Activated CD4-positive, alpha-beta T cell treated with anti-CD3 and anti-CD28 coated beads, Interleukin-2, amount 50 U/mL, for 24 hours (primary cell): ENCODE measurements at places on chromosomes 5 and 9.

DNA sequence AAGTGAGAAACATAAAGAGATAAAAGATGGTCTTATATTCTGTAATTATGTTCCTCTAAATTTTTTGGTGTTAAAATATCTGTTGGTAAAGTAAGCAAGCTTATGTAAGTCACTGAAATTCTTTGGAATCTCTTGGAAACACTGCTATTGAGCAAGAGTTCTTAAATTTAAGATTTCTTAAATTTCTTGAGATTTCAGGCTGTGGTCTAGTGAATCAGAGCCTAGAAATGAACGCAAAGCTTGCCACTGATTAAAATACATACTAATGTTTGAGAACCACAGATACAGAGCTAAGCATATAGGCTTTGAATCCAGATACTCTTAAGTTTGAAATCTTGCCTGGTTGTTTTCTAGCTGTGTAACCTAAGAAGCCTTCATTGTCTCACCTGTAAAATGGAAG is 133.4 kb downstream of the TRPM3 start:
- DNase-seq, result no peak

- no peak for DNase-seq
Measured at GRCh38 chr9:69946800-69947437, 96.7 kb upstream of the MAMDC2 start.

DNA sequence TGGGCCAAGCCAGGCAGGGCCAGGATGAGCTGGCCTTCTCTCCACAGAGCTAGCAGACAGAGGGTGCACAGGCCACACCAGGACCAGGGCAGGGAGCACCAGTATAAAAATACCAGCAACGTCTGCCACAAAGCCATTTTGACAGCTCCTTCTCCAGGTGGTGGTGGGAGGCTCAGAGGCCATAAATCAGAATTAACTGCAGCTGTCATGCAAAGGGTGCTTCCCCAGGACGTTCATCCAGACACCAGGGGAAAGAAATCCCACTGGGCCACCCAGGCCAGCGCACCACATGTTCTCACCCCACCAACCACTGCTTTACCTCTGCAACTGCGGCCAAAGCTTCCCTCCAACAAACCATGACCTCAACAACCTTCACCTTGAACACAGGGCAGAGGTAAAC is 403.7 kb upstream of the TRPC7 start:
- no peak for DNase-seq

DNA sequence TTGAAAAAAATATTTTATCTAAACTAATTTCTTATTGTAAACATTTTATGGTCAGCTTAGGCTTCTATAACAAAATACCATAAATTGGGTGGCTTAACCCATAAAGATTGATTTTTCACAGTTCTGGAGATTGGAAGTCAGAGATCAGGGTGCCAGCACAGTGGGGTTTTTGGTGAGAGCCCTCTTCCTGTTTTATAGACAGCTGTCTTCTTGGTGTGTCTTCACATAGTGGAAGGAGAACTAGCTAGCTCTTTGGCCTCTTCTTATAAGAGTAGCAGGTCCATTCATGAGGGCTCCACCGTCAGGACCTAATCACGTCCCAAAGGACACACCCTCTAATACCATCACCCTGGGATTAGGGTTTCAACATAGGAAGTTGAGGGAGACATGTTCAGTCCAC is 26.6 kb downstream of the OTULINL start:
- no peak for DNase-seq

- DNase-seq, result no peak
Measured at GRCh38 chr5:31825518-31826068, 186.7 kb downstream of the PDZD2 start.

DNA sequence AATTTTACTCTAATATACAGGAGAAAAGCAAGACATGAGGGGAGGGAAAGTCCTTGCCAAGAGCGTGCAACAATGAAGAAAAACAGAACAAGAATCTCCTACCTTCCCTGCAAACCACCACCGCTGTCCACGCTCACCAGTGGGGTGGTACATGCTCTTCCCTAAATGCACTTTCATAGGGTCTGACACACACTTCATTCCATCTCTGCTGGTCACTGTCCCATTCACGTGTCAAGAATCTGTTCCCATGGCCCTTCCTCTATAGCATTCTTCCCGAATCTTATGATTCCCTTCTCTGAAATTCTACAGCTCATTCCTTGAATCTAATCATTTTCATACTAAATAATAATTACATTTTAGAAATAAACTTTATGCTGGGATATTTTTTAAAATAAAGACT is 11.4 kb upstream of the DNAH5 start:
- DNase-seq, result no peak

GRCh38 chr5:31413030-31413812 is 118.7 kb downstream of the DROSHA start:
- DNase-seq, result no peak

- DNase-seq, result no peak
Measured at GRCh38 chr9:127947841-127948710, 10.4 kb upstream of the DPM2 start.

DNA sequence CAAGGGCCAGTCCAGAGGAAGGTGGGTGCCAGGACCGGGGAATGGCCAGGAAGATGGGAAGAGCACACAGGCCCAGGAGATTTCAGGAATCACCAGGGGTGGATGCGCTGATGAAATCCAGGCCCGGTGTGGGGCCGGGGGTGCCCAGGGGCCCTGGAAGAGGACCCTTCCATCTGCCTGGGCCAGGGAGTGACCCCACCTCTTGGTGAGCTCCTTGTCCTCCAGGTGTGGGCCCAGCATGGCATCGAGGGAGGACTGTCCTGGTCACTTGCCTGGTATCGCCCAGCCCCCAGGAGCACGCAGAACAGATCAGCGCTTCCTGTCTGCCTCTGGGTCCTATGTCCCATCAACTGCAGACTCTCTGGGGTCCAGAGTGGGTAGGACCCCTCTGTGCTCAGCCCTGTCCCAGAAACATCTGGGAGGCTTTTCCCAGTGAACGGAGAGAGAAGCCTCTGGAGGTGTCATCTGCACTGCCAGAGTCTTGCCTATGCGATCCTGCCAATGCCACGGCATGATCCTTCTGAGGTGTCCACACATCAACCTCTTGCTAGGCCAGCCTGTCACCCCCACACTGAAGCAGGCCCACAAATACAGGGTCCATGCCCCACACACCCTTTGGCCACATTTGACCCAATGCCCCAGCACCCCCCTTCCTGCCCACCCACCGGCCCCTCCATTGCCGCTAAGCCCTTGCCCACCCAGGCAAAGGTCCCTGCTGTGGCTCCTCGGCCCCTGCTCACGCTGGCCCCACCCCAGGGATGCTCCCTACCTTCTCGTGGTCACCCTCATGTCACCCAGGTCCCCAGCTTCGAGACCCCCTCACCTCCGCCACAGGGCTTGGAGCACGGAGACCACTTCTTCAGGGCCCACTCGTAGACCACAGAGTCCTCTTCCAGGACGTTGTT is 67.2 kb downstream of the ZNF354C start:
- no peak for DNase-seq

DNA sequence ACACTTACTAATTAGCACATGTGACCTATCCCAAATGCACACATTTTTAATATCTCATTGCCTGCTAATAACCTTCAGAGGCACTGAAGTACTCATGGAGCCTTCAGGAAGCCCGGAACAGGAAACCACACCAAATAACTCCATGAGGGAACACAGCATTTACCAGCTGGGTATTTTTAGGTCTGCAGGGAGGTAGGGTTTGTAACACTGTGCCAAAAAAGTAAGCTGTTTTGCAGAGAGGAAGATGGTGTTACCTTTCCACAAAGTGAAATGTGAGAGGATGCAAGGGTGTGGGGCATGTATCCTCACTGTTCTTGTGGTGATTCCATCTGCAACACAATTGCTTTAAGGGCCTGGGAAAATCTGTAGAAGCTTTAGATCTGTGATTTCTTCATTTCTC is 64.4 kb downstream of the NUDT12 start:
- no peak for DNase-seq

GRCh38 chr5:128572051-128572929 is 34.2 kb upstream of the FBN2 start:
- no peak for DNase-seq

- no peak for DNase-seq
Measured at GRCh38 chr5:127667926-127668325, 19.0 kb downstream of the CTXN3 start.

DNA sequence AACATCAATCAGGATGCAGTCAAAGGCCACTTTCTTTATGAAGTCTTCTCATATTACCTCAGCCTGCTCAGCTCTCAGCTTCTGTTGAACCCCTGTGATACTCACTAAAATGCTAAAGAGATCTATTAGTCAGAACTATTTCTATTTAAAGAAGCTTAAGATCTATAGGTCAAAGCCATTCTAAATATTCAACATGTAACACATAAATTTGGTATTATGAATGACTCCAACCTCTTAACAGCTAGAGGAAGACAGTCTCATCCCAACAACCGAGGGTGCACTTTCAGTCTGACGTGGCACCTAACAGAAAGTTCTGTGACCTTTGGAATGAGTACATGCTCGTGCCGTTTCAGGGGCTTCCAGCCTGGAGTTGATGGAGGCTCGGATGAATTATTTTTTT is 301.5 kb upstream of the VLDLR start:
- DNase-seq, result no peak

- no peak for DNase-seq
Measured at GRCh38 chr5:172776235-172776594, 5.2 kb upstream of the DUSP1 start.

GRCh38 chr5:172766287-172767108 is 4.5 kb downstream of the DUSP1 start:
- no peak for DNase-seq

DNA sequence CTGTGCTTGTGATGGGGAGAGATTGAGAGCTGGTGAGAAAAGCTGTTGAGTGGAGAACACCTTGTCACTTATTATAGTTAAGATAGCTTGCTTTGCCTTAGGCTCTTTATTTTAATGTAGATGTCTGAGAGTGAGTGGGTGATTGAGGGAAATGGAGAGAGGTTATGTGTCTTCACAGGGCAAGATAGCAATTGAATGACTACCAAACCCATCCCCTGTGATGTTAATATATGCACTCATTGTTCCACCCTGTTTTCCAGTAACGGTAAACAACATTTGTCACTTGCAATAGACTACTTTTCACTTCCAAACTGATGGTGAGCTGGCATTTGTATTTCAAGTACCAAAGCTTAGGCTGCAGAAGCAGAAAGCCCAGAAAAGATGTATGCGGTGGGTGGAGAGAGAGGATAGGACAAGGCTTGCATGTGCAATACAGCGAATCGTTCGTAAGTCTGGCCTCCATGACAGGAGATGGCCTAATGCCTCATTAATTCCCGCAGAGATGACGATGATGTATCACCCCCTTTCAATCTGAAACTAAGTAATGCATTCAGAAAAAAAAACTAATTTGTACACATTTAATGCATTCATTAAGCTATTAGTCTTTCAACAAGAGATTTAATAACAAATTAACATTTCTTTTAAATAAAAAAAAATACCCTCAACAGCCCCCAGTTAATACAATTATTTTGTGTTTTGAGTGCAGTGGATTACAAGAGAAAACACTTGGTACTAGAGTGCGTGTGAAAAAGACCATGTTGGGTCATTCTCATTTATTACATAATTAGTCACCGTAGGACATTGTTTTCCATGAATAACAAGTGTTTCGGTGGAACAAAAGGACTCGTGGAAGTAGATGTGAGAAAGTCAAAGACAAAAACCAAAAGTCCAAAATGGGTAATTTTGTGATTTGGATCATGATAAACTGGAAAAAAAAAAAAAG is 699.0 kb downstream of the BRINP1 start:
- DNase-seq, result no peak

DNA sequence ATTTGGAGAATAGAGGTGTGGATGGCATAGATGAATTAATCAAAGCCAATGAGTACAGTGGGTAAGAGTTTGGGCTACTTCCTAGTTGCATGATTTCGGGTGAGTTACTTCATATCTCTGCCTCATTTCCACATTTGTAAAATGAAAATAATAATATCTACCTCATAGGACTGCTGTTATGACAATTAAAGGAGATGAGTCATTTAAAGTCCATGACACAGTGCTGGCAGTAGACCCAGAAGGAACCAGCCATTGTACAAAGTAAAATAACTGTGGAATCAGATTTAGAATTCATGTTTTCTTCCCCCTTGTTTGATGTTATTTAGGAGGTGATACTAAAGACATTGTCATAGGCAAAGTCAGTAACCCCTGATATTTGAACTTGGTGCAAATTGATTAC is 139.5 kb upstream of the SLC27A6 start:
- no peak for DNase-seq

- DNase-seq, result no peak
Measured at GRCh38 chr9:15722888-15723287, 170.0 kb downstream of the CCDC171 start.

GRCh38 chr5:148179234-148179824 is 11.0 kb downstream of the SPINK14 start:
- DNase-seq, result no peak

DNA sequence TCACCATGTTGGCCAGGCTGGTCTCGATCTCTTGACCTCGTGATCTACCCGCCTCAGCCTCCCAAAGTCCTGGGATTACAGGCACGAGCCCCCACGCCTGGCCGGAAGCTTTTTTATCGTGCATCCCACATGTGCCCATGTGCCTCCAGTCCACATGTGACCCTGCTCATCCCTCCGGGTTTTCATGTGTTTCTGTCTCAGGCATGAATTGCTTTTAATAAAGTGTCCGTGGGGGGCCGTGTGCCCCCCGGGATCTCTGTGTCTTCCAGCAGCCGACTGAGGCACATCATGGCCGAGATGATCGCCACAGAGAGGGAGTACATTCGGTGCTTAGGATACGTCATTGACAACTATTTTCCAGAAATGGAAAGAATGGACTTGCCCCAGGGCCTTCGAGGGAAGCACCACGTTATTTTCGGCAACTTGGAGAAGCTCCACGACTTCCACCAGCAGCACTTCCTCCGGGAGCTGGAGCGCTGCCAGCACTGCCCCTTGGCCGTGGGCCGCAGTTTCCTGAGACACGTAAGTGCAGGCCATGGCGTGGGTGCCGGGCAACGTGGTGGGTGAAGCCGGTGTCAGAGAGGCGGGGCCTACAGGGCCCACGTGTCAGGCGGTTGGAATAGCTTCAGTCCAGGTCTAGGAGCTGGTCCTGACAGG is 22.1 kb upstream of the LRRC14B start:
- no peak for DNase-seq

- DNase-seq, result no peak
Measured at GRCh38 chr9:136977649-136978072, 357 bp downstream of the PTGDS start.

- no peak for DNase-seq
Measured at GRCh38 chr9:79382458-79382857, 189.3 kb upstream of the TLE4 start.
